ENCODE measurements at places on chromosomes 3 and 15.

DNA sequence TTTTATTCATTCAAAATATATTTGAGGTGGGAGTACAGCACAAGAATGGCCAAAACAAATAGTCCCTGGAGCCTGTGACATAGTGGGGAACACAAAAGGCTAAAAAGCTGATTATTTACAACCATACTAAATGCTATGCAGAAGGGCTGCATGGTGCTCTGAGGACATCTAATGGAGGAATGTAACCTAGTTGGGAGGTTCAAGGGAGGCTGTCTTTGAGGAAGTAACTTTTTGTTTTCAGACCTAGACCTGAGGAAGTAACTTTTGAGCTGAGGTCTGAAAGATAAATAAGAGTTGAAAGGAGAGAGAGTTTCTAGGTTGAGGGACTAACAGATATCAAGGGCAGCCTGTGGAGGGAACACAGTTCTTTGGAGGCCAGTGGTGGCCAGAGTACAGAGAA lies 34.8 kb upstream of the RASA2 start:
- peak; percentile 89 for DNase-seq

DNA sequence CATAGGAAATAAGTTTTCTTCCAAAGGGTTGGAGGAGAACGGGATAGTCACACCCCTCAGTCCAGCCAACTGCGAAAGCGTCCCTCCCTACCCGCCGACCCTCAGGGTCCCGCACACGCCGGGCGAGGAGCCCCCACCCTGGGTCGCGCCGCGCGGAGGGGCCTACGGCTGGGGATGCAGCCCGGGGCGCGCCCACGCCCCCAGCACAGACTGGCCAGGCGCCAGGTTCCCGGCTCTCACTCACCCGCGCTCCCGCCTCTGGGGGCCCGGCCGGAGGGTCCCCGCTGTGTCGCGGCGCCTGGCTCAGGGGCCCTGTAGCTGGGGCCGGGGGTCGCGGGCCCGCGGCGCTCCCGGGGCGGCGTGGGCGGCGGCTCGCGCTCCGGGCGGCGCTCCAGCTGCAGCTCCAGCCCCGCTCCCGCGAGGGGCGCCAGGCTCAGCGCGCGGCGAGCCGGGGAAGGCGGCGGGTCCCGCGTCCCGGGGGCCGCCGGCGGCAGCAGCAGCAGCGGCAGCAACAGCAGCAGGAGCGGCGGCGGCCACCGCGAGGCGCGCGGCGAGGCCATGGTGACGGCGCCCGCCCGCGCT lies 375 bp downstream of the HEG1 start:
- DNase-seq: no peak

GRCh38 chr15:51621936-51622603 lies 501 bp downstream of the DMXL2 start:
- DNase-seq: peak; percentile 63

- DNase-seq: no peak
Observed at GRCh38 chr3:167736264-167736787, 805 bp downstream of the SERPINI1 start.
